ENCODE measurements at places on chromosomes 3 and 15.
A peak's percentile ranks its signal among the peaks of the same experiment; 100 is the strongest.

DNA sequence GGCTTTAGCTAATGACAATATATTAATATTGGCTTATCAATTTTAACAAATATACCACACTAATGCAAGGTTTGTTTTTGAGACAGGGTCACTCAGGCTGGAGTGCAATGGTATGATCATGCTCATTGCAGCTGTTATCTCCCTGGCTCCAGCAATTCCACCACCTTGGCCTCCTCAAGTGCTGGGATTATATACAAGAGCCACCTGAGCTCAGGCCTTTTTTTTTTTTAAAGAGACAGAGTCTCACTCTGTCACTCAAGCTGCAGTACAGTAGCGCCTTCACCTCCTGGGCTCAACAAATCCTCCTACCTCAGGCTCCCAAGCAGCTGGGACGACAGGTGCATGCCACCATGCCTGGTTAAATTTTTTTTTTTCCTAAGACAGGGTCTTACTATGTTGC is 11.7 kb downstream of the DLG1 start:
- no peak for DNase-seq

DNA sequence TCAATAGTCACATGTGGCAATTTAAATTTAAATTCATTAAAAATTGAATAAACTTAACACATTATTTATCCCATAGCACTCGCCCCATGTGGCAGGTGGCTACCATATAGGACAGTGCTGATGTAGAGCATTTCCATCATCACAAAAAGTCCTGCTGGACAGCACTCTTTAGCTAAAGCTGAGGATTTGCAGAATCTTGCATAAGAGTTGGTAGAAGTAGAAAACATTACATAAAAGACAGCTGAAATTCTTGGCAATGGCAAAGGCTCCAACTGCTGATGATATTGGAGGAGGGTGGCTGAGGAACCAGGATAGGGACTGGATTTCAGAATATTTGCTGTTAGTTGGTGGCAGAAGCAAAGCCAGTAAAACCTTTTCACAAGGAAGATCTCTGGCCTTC is 230.7 kb upstream of the SATB1 start:
- no peak for DNase-seq

- DNase-seq: no peak
Observed at GRCh38 chr15:98683831-98684230, 35.5 kb downstream of the IGF1R start.

DNA sequence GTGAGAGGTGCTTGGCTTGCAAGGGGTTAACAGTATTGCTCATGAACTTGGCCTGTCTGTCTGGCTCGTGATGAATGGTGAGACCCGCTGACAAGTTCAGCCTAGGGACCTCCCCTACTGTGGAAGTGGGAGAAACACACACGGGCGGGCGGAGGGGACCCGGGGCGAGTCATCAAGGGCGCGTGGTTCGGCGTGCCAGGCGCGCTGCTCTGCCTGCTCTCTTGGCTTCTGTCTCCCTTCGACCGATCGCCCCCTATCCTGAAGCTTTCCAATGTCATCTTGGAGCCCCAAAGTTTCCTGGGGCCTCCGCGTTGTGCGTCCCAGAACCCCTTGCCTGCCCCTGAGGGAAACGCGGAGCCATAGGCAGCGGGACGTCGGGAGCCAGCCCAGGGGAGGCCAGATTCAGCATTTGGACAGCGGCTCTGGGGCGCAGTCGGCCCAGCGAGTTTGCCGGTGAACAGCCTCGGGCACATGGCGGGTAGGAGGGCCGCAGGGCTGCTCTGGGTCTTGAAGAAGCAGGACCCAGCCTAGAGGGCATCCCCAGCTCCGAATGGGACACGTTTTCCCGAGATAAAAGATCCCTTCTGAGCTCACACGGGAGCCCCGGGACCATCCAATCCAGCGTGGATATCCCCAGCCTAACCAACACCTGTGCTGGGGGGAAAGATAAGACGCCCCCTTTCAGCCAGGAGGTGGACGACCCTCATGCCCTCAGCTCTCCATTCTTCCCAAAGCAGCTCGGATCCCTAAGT is 27.0 kb upstream of the POLG start:
- peak; percentile 78 for DNase-seq

DNA sequence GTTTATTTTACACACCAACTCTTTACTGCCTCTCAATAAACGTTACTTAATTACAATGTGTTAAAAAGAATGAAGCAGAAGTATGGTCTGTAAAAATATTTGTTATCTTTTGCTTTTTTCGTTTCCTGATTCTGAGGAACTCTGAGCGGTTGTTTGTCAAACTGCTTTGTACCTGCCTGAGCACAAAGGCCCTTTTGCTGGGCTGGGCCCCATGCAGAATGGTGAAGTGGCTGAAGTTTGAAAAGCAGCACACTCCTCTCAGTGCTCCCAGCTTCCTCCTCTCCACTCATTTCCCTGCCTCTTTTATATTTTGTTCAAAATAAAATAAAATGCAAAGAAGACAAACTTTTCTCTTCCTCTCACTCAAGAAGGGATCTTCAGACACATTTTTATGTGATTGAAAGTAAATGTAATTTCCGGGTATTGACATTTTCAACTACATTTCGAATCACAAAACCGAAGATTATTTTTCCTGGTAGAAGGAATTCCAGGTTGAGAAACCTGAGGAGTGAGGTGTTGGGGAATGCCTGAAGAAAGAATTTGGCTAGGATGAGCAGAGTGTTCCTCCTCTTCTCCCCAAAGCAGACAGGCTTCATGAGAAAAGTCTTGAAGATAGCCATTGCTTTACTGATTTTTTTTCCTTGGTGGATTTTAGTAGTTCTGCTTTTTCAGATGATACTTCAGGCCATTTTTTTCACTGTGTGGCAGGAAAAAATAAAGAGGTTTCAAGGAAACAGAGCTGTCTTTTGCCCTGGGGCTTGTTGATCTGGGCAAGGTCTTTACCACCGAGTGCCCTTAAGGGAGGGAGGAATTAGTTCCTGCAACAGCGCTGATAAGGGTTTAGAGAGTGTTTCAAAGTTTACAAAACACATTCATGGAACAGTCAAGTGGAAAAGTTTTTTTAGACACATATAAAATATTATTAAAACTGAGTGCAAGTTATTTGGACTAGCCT is 229.8 kb downstream of the NFKBIZ start:
- DNase-seq: no peak

DNA sequence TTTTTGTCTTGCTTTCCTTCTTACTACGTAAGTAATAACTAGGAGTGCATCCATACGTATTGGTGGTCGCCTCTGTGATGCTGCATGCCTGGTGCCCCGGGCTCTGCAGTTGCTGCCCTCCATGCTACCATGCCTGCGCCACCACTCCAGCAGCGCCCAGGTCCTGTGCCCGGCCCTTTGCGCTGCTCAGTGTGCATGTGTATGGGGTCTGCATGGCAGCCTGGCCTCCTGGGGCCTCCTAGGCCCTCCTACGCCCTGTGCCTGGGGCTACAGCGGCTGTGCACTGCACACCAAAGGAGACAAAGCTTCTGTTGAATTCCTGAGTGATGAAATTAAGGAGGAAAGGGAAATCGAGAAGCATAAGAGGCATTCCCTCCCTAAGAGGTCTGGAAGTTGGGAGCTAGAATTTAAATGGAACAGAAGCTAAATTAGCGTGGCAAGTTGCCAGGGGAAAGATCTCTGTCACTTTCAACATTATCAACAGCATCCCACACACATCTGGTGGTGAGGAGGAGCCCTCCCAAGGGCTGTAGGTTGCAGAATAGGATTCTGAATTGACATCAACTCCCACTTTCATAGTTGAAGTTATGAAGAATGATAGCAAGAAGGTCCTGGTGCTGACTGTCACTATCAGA is 275.0 kb upstream of the CHRM5 start:
- no peak for DNase-seq

- no peak for DNase-seq
Observed at GRCh38 chr3:43998370-43998835, 243.3 kb upstream of the TOPAZ1 start.

- DNase-seq: no peak
Observed at GRCh38 chr15:92958105-92958504, 58.0 kb downstream of the CHD2 start.

DNA sequence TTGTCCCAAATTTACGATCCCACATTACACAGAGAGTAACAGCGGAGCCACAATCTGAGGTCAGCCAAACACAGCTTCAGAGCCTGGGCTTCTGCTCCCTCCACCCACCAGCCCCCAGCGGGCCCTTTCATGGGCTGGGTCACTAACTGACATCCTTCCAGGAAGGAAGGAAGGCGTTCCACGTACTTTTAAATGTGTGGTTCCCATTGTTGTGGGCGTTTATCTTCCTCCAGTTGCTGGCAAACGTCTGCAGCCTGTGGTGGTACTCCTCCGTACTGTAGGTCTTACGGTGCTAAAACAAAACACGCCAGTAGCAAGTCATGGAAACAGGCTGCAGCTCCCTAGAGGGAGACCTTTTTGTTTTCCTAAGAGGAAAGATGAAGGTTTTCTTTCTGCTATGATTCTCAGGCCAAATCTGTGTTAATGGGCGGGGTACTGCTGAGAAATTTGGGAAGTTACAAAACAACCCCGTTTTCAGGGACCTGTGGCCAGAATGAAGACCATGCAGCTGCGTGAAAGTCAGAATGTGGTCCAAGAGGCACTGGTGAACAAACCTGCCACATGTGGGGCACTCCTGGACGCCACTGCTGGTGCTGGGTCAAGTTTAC is 7.6 kb downstream of the CTSH start:
- DNase-seq: no peak

DNA sequence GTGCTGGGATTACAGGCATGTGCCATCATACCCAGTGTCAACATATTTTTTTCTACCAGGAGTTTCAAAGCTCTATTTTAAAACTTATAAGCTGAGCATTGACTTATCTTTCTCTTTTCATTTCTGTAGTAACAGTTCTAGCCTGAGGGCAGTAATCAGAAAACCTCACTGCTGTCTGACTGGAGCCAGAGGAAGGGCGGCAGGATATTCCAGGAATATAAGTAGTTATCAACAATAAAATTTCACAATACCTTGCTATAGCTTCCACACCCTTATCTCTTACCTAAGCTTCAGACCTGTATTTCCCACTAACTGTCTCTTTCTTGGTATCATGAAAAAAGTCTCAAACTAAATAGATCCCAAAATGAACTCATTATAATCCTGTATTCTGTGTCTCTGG is 5.1 kb upstream of the NEDD4 start:
- DNase-seq: no peak

GRCh38 chr3:189778340-189778950 is 147.3 kb downstream of the TP63 start:
- DNase-seq: no peak

- DNase-seq: no peak
Observed at GRCh38 chr3:4309491-4310128, 6.4 kb downstream of the SETMAR start.

DNA sequence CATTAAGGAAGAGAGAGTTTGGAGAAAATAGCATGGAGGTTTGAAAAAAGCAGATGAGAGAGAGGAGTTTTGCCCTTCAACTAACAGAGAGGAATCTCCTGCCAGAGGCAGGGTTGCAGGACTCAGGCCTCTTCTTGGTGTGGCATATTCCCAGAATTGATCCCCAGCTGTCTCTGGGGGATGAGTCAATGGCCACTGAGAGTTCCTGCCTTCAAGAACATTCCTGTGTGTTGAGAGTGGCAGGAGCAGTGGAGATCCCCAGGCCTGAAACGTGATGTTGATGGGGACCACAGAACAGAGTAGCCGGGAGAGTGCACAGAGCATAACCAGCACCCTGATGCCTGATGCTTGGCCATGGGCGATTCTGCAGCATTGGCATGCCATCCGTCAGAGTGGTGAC is 348.4 kb upstream of the THBS1 start:
- no peak for DNase-seq

DNA sequence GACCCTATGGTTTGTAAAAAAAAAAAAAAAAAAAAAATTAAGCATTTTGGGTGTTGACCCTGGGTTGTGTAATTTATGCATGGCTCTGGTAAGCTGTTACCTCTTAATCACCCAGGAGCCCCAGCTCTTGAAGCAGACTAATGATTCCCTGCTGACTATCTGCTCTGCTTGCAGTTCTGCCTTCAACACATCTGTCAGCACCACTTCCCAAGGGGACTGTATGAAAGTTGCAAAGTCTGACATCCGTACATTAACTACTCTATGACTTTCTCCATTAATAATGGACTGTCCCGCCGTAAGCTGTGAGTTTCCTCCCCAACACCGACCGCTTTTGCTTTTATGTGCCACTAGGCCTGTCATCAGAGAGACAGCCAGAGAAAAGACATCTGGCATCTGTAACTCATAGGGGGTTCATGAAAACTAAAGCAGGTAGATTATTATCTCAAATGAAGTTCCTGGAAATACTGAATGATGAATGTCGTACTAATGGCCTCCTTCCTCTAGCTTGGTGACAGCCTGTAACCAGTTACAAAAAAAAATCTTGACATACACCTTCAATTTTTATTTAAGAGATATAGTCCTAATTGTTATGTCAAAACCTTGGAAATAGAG is 271.5 kb downstream of the IL5RA start:
- no peak for DNase-seq

GRCh38 chr3:158205994-158206393 is 96.1 kb downstream of the RSRC1 start:
- no peak for DNase-seq

DNA sequence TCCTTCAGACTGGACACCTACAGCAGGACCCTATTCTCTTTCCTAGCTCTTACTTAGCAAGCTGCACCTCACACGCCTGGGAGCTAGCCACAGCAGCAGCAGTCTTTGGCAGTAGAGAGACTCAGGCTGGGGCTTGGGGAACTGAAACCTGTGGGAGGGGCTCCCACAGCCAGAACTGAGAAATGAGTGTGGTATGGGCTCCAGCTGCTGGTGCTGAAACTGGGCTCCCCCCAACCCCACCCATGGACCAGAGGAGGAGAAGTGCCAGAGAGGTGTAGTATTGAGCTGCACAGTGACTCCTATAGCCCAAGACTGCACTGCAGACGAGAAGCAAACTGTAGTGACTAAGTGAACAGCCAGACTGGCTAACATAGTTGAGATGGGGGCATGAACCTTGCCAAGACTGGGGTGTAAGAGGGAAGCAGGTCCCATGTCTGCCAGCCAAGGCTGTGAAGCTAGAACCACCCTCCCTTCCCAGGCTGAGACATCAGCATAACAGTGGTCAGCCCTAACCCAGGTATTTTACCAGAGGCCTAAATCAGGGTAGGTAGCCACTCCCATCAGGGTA is 62.5 kb downstream of the MYO5A start:
- DNase-seq: peak; percentile 41

DNA sequence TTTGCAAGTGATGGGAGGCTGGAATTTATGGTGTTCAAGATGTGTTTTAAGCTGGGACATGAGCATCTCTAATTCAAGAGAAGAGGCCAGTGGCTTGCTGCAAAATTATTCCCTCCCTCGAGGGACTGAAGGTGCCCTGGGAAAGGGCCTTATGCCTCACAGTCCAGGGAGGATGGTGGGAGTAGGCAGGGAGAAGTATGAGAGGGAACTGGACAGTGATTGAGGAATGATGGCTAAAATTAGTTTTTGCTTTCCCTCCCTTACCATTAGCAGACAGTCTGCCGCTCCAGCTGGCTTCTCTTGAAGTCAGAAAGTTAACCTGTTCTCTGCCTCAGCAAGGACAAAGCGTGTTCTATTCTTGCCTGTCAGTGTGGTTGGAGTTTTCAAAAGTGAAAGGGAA is 139.8 kb upstream of the SEMA6D start:
- DNase-seq: no peak

DNA sequence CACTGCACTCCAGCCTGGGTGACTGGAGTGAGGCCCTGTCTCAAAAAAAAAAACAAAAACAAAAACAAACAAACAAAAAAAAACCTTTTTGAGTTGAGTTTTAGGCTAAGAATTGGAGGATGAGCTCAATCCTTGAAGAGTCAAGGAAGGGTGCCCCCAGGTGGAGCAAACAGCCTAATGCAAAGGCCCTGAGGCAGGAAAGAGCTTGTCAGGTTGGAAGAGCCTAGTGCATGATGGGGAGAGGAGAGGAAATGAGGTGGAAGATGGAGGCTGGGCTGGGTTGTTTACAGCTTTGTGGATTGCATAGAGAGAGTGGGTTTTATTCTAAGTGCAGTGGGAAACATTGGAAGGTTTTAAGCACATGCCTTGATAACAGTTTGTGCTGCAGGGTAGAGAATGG is 2.1 kb upstream of the SNX22 start:
- DNase-seq: no peak
